BE2C (cell line): ENCODE measurements at places on chromosomes 6 and 20.

- DNase-seq = no peak
Measured at GRCh38 chr6:35191889-35192288, 21.9 kb upstream of the SCUBE3 start.

GRCh38 chr6:46530896-46531295 is 39.6 kb upstream of the RCAN2 start:
- DNase-seq = no peak

DNA sequence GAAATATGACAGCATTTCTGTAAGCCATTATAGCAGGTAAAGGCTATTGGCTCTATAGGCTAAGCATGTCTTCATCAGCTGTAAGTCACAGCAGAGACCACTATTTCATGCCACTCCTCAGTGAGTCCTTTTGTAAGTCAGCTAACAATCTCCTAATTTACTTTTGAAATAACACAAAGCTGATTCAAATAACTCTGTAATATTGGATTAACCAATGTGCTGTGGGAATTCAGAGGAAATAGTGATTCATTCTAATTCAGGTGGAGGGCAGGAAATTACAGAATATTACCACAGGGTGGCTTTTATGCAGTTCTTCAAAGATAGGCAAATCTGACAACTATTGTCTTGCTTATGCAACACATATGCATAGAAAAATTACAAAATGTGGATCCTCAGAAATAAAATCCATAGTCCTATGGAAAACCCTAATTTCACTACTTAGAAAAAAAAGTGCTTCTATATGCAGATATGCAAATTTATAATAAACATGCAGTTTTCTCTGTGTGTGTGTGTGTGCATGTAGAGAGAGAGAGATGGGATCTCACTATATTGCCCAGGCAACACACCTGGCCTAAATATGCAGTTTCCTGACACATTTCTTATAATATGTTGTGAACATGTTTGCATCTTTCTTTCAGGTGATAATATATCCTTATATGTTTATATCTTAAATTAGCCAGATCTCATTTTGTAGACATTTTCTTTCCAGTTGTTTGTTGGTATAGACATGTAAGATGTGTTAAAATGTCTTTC is 4.8 kb upstream of the SMIM28 start:
- DNase-seq = no peak

DNA sequence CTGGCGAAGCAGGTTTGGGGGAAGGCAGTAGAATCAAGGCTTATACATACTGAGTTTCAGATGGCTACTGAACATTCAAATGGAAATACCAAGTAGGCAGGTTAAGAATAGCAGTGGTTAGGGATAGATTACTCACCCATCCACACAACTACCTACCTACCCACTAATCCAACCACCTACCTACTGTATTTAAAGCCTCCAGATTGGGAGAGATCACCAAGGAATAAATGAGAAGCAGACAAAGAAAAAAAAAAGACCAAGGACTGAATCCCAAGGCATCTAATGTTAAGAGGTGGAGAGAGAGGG is 68.3 kb upstream of the SMIM29 start:
- no peak for DNase-seq

GRCh38 chr20:64168381-64169090 is 4.3 kb downstream of the MYT1 start:
- no peak for DNase-seq

DNA sequence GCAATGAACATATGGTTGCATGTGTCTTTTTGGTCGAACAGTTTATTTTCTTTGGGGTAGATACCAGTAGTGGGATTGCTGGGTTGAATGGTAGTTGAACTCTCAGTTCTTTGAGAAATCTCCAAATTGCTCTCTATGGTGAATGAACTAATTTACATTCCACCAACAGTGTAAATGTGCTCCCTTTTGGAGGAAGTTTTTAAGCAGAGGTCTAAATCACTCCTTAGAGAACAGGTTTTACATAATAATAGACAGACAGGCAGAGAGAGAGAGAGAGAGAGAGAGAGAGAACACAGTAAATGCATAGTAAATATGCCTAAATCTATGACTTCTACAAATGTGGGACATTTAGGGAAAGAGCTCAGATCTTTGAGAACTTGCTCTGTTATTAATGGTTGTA is 37.6 kb downstream of the GRM1 start:
- no peak for DNase-seq

DNA sequence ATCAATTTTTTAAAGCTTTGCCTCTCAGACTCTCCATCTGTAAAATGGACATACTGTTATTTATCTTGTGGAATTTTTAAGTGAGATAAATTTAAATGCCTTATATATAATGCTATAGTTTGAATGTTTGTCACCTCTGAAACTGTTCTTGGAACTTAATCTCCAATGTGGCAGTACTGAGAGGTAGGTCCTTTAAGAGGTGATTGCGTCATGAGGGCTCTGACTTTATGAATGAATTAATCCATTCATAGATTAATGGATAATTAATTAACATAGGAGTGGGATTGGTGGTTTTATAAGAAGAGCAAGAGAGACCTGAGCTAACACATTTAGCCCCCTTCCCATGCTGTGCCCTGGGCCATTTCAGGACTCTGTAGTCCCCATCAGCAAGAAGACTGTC is 326.3 kb upstream of the TSHZ2 start:
- no peak for DNase-seq

GRCh38 chr6:2766767-2767656 is 1.8 kb downstream of the WRNIP1 start:
- DNase-seq = no peak

- no peak for DNase-seq
Measured at GRCh38 chr20:62263396-62263795, 25.1 kb downstream of the OSBPL2 start.

DNA sequence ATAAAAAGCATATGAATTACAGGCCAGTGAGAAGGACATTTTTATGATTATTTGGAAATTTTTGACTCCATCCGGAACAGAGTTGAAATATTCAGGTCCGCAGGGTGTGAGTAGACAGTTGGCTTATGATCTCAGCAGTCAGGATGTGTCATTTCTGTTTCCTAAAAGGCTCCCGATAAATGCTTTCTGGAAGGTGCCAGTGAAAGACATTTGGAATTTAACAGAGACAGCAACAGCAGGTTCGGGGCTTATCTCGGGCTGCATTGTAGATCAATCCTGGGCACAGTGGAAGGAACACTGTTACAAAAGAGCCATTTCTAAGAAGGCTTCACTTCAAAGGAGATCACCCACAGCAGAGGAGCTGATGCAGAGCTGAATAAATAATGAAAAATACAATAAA is 934.4 kb downstream of the KIF16B start:
- no peak for DNase-seq

DNA sequence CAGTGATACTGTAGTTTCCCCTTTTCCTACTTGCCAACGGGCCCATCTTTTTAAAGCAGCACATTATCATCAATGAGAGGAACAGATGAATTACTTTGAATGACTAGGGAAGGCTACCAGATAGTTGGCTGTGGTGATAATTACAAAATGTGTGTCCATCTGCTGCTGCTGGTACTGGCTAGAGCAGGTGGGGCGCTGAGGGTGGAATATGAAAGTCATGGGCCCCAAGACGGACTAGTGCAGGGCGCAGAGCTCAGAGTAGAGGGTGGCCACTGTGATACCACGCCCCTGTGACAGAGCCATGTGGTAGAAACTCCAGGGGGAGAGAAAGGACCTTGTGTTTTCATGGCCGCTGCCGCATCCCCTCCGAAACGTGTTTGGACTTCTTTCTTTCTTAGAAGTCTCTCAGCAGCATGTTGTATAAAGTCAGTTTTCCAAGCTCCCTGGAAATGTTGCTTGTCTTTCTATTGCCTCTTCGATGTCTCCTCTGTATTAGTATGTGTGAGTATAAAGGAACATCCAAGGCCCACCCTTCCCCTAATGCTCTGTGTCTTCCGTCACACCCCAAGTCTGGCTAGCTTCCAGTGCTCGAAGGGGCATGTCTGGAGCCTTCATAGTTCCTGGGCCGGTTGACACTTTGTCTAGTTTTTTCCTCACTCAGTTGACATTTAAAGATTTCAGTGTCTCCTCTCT is 88.1 kb downstream of the PPP1R14C start:
- DNase-seq = no peak

GRCh38 chr6:124866040-124866439 is 96.2 kb upstream of the RNF217 start:
- no peak for DNase-seq

- DNase-seq = no peak
Measured at GRCh38 chr6:30841644-30842504, 42.4 kb upstream of the DDR1 start.

GRCh38 chr6:27957516-27957915 is 475 bp downstream of the OR2B6 start:
- DNase-seq = no peak

GRCh38 chr20:24979036-24979960 is 13.3 kb downstream of the APMAP start:
- DNase-seq = no peak

GRCh38 chr6:125668071-125668470 is 81.4 kb upstream of the HEY2 start:
- DNase-seq = no peak

DNA sequence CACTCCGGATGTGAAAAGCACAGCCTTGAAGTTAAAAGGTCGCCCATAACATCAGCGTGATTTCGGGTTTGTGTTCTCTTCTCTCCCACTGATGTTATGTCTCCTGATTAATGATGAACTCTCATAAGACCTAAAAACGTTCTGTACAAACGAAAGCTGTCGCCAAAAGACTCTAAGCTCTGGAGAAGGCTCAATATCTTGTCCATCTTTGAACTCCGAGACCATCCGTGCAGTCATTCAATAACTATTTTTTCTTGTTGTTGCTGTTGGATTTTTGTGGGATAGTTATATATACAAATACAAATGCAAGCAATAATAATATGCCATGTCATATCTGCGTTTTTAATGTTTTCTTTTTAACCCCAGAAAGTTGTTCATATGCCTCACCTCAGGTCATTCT is 291.8 kb upstream of the MARCKS start:
- DNase-seq = no peak

GRCh38 chr6:35483490-35483889 is 13.4 kb downstream of the TEAD3 start:
- DNase-seq = no peak

DNA sequence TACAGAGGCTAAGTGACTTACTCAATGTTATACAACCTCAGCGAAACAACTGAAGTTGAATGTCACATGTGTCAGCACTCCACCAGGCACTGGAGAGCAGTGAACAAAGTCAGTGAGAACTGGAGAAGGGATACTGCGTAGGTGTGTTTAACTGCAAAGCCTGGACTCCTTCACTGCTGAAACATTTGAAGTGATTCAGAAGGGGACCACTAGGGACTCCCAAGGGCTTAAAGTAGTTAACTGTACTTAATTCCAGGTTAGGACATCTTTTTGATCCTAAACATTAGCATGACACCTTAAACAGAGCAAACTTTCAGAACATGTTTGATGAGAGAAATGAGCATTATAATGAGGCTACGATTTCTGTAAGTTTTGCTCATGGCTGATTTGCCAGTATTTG is 45.0 kb upstream of the ZBTB24 start:
- DNase-seq = no peak

DNA sequence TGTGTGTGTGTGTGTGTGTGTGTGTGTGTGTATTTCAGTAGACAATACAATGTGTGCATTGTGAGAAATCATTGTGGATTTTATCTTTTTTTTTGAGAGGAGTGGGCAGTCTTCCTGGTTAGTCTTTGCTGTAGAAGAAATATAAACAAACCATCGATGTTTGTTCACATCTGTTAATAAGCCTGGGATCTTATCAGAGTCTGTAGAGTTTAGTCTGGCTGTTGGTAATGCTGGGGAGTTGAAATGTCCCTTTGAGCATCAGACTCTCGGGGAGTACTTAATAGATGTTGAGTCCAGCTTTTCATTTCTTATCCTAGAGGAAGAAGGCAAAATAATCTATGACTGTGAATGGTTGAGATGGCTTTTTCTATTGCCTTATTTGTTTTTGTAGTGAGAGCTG is 96.6 kb upstream of the SUPT3H start:
- no peak for DNase-seq

DNA sequence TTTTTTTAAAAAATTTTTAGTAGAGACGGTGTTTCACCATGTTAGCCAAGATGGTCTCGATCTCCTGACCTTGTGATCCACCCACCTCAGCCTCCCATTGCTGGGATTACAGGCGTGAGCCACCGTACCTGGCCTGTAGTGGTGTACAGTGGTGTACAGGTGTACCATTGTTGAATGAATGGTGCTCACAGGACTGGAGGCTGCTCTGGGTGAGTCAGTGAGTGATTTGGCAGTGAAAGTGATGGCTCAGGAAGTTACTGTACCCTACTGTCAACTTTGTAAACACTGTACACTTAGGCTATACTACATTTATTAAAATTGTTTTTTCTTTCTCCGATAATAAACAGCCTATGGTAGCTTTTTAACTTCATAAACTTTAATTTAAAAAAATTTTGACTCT is 122.8 kb upstream of the EEF1E1 start:
- no peak for DNase-seq

DNA sequence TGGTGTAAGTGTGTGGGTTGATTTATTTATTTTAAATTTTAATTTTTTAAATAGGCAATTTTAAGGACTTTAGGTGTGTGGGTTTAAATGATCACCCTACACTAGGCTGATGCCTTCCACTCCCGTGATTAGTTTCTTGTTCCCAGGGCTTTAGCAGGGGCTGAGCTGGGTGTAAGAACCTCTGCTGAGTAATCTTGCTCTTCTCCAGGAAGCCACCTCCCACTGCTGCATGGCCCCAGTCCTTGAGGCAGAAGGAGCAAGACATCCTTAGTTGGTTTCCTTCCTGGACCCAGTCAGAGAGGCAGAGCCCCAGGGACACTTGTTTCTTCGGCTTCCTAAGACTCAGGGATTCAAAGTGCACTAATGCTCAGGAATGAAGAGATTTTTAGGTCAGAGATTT is 19.8 kb upstream of the CDC5L start:
- DNase-seq = no peak

- no peak for DNase-seq
Measured at GRCh38 chr20:25022680-25023079, 30.1 kb upstream of the APMAP start.

GRCh38 chr20:50191065-50191543 is 474 bp downstream of the CEBPB start:
- DNase-seq = peak; percentile 63

DNA sequence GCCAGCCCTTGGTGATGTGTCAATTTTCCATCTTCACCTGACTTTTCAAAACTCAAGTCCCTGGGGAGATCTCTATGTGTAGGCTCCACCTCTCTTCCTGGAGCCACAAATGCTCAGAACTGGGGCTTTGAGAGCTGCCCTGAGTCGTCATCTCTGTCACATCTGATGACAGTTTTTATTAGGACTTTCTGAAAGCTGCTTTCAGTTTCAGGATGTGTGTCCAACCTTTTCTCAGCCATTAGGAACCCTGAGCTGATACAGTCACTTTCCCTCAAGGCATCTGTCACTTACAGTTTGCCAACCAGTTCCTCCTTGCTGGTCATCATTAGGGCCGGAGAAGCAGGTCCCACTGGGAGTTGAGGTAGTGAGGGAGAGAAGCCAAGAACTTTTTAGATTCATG is 365.9 kb upstream of the CHD6 start:
- DNase-seq = no peak

- DNase-seq = no peak
Measured at GRCh38 chr6:107493158-107494057, 3.5 kb downstream of the SOBP start.

- no peak for DNase-seq
Measured at GRCh38 chr6:117157448-117157847, 107.9 kb upstream of the VGLL2 start.
